ENCODE measurements at places on chromosomes 1 and 21.

DNA sequence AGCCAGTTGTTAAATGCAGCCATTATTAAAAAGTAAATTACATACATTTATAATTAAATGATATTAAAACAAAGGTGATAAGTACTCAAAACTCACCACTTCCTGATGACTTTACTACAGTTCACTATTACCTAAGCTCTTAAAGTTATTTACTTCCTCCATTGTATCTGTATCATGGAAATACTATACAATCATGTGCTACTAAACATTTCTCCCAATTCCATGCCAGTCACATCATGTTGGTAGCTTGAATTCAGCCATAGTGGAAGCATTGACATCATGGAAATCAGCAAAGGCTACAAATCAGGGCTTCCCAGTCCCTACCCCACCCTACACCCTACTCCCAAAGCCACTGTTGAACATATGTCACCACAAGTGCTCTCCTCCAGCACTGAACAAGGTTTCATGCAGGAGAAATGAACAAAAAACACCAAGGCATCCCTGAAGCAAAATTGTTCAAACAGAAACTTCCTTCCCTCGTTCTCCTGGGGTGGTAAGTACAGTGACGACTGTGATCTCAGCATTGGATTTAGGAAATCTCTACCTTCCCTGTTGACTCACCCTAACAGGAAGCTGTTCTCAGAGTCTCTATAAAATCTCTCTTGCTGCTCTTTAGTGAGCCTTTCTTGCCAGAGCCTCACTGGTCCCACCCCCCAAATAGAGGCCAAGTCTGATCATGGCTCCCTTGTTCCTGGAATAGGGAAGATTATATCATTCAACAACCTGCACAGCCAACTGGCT lies 12.7 kb downstream of the VSIG8 start:
- DNase-seq: no peak

GRCh38 chr1:180252638-180253536 lies 22.8 kb downstream of the LHX4 start:
- DNase-seq: peak; percentile 75

DNA sequence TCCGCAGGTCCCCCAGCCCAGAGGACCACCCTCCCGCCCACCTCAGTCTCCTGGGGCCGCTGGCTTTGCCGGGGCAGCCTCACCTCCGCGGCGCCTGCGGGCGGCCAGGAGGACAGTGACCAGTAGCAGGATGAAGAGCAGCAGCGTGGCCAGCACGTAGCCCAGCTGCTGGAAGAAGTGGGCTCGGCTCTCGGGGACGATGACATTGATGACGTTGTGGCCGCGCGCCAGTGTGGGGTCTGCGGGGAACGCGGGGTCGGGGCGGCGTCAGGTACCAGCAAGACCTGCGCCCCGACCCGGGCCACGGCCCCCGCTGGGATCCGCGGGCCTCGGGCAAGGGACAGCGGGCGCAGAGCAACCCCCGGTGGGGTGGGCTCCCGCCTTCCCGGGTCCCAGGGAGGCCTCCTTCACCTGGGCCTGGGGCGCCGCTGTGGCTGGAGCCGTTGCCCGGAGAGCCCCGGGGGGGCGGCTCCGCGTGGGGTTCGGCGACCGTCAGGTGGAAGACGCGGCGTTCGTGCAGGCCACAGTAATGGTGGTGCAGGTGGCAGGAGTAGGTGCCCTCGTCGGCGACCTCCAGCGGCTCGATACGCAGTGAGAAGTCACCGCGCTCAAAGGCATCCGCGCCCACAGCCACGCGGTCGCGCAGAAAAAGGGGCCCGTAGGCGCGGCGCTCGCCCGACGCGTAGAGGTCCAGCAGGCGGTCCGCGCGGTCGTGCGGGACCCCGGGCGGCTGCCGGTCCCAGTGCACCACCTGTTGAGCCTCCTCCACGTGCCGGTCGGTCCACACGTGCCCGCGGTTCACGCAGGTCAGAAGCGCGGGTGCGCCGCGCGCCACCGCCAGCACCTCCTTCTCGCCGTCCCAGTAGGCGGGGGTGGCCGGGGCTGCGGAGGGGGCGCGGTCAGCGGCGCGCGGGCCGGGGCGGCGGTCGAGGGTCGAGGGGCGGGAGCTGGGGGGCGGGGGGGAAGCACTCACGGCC lies 3.8 kb downstream of the MXRA8 start:
- no peak for DNase-seq

GRCh38 chr1:26546375-26546774 lies 16.8 kb downstream of the RPS6KA1 start:
- no peak for DNase-seq

DNA sequence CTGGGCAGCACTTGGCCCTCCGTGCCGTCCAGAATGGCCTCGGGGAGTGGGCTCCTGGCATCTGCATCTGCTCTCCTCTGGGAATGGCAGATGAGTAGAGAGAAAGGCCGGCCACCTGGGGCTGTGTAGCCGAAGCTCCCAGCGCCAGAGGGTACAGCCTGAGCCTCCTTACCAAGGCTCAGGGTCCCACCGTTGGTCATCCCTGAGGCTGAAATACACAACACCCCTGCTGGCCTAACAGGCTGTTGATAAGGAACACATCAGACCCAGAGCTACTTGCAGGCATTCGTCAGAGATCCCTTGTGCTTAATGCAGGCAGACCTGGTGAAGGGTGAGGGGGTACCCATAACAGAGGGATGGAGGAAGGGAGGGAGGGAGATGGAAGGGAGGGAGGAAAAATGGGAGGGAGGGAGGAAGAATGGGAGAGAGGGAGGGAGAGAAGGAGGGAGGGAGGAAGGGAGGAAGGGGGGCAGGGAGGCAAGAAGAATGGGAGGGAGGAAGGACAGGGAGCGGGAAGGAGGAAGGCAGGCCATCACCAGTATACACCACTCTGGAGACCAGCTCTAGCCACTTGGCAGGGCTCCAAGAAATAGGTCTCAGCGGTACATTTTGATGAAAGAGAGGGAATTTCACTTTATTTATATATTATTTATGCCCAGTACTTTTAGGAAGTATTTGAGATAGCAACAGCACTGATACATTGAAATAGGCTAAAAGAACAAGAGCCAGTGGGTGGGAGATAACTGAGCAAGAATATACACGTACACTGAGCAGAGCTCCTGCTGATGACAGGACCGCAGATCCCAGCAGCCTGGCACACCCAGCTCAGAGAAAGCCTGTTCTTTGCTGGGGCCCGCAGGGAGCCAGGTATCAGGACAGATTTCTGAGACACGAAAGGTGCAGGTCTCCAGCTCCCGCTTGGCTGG lies 315.0 kb upstream of the VAMP3 start:
- DNase-seq: peak; percentile 86

All from NCI-H510A treated with DMSO at 0.1 percent for 48 hours (cell line).